ENCODE measurements at places on chromosomes 12 and 14.

DNA sequence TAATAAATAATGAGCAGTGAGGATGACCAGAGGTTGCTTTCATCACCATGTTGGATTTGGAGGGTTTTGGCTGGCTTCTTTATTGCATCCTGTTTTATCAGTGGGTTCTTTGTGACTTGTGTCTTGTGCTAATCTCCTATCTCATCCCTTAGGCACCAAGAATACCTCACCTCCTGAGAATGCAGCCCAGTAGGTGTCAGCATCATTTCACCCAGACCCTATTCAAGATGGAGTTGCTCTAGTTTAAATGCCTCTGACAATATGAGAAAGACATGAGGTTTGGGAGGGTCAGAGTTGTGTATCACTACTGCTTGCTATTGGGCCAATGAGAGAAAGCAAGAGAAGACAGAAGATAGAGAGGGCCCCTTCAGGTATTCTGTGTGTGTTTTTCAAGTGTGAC, 592.2 kb downstream of the ETNK1 start:
- DNase-seq, result peak; percentile 32

DNA sequence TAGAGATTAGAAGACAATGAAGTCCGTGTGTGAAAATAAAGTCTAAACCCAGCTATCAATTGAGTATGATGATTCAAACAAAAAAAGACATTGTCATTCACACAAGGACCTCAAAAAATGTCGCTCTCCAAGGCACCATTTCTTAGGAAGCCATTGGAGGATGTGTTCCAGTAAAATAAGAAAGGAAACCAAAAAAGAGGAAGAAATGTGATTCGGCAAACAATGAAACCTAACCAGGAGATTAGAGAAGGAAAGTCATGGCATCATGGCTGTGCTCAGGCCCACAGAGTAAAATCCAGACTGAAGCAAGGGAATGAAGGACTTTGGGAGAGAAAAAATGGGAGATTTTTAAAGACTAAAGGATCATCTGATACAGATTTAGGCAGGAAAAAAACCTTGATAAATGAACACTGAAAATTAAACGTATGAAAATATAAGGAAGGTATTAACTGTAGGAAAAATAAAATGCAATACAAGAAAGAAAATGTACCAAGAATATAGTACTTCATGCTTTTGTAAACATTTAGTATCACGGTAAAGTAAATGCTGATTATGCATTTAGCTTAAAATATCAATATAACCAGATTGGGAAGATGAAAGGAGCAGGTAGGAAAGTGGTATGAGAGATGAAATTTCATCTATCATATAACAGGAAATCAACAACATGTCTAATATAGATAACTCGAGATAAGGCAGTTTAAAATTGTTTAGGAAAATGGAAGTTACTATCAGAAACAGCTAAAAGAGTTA, 38.2 kb upstream of the MTHFD1 start:
- no peak for DNase-seq

GRCh38 chr12:46174061-46174662, 94.7 kb downstream of the SLC38A1 start:
- DNase-seq, result no peak

DNA sequence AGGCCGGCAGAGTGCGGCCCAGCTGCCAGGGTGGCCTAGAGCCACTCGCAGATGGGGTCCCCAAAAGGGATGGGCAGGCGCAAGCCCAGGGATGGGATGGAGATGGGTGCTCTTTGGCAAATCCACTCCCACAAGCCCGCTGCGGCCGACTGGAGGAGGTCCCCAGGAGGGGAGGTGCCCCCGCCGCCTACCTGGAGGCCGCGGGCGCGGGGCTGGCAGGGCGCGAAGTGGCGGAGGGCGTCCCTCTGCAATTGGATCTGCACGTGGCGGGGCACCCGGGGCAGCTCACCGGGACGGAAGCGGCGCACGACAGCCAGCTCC, 730 bp downstream of the PPP1R3E start:
- DNase-seq, result no peak

DNA sequence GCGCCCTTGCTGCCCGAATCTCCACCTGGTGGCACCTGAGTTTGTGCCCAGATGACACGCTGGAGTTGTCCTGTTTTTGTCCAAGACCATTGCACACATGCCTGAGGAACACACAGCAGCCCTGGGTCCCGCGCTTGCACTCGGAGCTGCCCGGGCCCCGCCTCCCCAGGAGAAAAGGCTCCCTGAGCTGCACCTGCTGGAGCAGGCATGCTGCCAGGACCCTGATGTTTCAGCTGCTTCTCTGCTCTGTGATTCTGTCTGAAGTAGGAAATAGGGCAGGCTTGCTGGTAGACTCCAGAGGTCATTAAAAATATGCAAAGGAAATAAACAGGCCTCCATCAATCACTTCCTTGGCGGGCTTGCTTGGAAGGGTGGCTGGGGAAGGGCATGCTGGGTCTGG, 271.6 kb downstream of the CACNA1C start:
- no peak for DNase-seq

GRCh38 chr14:91573894-91574837, 64.1 kb upstream of the PPP4R3A start:
- peak; percentile 24 for DNase-seq

GRCh38 chr12:121576851-121577391, 3.9 kb downstream of the KDM2B start:
- peak; percentile 22 for DNase-seq

GRCh38 chr12:109170324-109170723, 53.9 kb downstream of the ACACB start:
- DNase-seq, result no peak

DNA sequence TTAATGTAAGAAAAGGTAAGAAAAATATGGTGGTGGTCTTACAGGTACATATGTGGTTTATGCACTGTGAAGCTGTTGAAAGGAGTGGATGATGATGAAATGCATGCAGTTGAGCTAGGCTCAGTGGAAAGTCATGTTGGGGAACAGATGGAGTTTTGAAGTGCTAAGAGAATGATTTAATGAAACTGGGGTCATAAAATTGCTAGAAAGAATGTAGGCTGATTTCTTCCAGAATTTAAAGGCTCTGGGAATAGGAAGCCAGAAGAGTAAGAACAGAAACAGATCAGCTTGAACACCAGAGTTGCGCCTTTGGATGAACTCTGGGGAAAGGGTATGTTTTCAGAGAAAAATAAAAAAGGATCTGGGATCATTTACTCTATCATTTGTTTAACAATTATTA, 146.5 kb downstream of the MON2 start:
- no peak for DNase-seq

GRCh38 chr14:54146601-54147000, 190.0 kb upstream of the BMP4 start:
- no peak for DNase-seq

- no peak for DNase-seq
Observed at GRCh38 chr12:46569826-46570439, 197.4 kb upstream of the SLC38A2 start.

DNA sequence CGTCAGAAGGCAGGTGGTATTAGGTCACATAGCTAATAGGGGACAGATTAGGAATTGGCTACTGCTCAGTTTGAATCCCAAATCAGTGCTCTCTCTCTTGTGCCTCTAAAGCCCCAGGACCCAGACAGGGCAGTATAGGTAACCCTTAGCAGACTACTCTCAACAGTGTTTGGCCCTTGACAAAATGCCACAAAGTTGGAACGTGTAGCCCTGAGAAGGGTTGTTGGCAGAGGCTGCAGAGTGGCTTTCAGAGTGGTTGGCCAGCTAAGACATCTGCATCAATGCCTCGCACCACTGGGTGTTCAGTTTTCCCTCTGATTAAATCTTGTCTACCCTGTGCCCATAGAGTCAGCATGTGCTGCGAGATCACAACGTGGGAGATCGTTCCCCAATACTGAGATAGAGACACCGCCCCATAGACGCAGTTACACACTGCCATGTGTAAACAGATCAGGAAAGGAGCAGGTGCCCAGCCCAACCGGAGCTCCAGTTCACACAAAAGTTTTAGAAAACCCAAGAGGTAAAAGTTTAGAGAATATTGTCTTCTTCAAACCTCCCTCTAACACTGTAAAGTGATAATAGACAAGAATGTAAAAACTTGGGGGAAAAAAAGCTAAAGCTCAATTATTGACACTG, 48.3 kb downstream of the EML1 start:
- DNase-seq, result no peak

DNA sequence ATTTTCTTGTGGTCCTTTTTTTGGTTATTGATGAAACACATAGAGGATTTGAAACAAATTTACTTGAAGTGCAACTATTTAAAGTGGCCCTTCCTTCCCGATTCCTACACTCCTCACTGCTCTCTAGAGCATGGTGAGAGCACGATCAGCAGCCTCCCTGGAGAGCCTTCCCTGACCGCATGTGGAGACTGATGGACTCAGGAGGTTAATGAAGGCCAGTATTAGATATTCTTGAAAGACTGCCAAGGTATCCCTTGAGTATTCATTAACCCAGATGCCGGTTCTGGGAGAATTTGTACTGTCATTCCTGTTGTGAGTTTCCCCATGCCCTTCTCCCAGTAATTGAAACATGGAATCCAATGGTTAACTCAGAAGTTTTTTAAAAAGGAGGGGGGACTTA, 102.8 kb upstream of the FGD4 start:
- DNase-seq, result no peak

- DNase-seq, result no peak
Observed at GRCh38 chr12:92785563-92785950, 82.8 kb downstream of the PLEKHG7 start.

- DNase-seq, result no peak
Observed at GRCh38 chr14:38311655-38312054, 55.8 kb upstream of the CLEC14A start.

- peak; percentile 90 for DNase-seq
Observed at GRCh38 chr14:44778604-44779003, 183.1 kb downstream of the KLHL28 start.

GRCh38 chr12:39441963-39442830, 723 bp downstream of the KIF21A start:
- peak; percentile 39 for DNase-seq

GRCh38 chr12:75631831-75632230, 120.4 kb upstream of the KRR1 start:
- DNase-seq, result no peak
